ENCODE measurements at places on chromosomes 1 and 21.

DNA sequence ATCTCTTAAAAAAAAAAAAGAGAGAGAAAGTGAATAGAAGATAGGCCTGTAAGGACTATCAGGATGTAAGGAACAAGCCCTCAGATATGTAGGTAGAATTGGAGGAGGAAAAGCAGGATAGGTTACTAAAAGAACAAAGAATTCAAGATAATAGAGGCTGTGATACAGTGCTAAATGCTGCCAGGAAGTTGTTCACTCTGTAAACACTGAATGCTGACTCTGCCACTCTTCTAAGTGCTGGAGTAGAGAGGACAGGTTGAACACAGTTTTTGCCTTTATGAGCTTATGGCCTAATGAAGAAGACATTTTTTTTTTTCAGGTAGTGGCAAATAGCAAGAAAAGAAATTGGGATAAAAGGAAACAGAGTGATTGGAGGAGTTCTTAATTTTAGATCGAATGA is 90.6 kb upstream of the ZNF678 start:
- DNase-seq: no peak

DNA sequence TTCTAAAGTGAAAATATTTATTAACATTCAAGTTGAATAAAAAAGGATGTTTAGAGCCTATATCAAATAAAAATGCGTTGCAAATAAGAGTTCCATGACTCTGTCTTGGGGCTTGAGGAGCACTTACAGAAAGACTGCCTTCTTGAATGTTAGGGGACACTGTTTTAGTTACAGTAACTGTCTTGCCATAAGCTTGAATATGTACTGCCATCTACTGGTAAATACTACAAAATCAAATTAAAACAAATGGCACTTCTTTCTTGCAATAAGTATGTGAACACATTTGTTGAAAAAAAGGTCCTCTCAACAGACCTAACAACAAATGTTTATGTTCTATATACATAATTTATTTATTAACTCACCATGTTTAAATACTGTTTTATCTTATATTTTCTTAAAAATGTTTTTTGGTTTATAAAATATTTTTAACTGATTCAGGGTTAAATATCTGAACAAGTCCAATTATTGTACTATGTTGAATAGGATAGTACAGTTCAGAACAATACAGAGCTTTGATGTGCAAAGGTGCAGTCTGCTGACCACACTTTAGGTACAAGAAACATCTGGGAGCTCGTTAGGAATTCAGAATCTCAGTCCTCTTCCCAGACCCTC is 199.5 kb downstream of the LRRIQ3 start:
- DNase-seq: peak; percentile 3

DNA sequence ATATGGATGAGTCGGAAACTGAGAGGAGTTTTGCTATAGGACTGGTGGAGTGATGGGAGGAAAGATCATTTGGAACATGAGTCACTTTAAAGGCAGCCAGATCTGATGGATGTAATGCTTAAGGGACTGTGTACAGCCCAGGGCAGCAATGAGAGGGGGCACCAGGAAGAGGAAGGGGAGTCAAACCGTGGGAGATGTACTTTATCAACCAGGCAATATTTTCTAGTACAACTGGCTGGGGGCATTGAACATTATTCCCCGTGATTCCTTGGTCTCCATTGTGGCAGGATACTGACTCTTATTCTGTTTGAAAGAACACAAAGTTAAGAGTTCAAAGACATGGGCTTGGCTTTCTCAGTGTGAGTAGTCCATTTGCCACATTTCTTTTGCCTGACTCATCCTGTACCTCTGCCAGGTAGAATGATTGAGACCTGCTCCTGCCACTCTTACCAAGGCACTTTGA is 268.2 kb upstream of the NR5A2 start:
- DNase-seq: no peak

DNA sequence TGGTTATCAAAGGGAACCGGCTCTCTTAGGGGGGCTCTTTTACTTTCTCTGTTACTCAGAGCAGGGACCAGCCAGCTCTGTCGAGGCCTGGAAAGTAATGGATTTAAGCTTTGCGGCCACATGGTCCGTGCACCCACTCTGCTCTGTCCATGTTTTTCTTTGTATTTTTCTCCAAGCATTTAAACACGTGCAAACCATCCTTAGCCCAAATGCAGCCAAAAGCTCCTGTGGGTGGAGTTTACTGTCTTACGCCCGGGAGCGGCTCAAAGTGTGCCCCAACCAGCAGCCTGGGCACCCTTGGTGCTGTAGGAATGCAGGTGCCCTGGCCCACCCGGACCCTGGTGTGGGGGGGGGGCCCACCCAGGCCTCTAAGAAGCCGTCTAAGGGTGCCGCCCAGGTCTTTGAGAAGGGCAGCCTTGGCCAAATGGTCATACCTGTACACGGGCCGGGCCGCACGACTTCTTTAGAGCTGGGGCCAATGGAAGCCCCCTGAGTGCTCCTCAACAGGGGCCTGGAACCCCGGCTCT is 29.2 kb upstream of the POFUT2 start:
- DNase-seq: no peak

DNA sequence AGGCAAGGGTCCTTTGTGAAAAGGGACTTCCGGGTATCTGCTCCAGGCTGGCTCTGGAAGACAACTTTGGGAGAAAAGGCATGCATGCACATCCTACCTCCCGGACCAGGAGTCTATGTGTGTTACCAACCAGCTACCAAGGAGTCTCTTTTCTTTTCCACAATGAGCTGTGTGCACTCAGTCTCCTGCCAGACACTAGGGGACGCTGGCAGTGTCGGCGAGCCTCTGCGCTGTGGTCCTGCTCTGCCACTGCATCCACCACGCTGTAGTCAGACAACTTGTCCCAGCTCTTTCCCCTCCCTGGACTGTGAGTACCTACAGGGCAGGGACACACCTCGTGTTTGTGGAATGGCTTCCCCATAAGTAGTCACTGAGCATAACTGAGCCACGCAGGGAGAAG is 5.1 kb upstream of the SSR2 start:
- peak; percentile 78 for DNase-seq

DNA sequence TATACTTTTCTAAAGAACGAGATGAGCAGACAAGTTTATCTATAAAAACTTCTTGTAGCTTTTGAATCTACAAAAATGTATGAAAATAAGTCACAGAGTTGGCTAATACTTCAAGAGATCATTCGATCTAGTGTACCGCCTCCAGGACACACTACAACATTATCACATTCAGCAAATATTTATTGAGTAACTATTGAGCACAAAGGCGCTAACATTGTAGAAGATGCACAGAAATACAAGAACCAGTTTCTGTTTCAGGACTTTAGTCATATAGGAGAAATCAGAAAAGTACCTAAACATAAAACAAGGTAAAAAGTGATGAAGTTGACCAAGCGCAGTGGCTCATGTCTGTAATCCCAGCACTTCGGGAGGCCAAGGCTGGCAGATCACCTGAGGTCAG is 20.6 kb downstream of the WASF2 start:
- DNase-seq: no peak

- DNase-seq: no peak
Measured at GRCh38 chr1:28160782-28161266, 15.7 kb downstream of the PTAFR start.

DNA sequence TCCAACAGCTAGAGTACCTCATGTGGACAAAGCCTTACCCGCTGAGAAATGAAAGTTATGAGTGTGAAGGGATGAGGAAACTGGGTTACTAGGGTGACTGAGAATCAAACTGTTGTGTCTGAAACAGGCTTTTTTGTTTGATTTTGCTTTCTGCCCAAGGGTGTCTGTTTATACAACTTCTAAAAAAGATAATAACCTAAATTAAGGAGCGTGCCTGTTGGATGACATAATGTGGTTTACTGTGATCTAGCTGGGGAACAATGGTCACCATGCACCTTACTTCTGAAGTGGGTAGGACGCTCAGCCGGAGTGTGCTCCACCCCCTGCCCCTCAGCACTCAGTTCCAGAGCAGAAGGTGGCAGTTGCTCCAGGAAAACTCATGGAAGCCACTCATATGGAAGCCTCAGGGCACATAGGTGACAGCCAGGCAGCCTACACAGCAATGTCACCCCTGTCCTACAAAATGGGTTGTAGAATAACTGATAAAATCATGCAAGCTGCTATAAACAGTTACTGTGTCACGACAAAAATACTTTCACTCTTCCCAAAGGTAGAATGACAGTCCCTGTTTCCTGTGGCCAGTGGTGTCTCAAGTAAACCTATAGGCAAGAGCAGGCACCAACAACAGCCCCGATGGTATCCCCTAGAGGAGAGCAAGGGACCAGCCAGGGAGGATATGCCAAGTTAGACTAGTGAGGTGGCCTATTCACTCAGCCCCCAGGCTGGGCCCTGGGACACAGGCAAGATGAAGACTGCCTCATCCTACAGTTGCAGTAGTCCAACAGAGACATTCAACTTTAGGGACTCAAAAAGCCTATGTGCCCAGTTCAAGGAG is 29.3 kb downstream of the SIPA1L2 start:
- no peak for DNase-seq

GRCh38 chr1:153430561-153430960 is 14.2 kb downstream of the S100A7A start:
- no peak for DNase-seq

- peak; percentile 61 for DNase-seq
Measured at GRCh38 chr1:233394860-233395717, 67.6 kb downstream of the MAP3K21 start.

DNA sequence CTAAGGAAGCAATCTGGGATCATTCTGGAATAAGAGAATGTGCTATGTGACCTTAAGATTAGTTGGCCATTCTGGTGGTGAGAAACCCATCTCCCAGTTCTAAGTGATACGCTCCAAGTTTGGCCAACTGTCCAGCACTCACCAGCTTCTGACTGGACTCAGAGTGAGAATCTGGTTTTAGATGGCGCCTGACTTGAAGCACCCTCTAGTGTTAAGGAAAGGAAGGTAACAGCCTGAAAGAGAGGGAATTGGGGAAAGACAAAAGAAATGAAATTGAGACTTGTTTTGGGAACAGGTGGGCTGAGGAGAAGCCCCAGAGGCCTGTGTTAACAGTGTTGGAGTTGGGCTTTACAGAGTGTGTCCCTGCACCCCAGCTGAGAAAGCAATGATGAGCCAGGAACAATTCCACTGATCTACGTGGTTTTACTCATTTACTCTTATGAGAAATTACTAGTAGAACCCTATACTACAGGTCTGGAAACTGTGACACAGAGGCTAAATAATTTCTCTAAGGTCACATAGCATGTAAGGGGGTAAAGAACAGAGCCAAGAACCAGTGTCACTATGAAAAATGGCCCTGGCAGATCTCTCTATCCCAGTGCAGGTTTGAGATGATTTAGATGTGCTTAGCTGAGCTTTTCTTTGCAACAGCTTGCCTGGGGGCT is 9.3 kb upstream of the FCAMR start:
- DNase-seq: peak; percentile 16

DNA sequence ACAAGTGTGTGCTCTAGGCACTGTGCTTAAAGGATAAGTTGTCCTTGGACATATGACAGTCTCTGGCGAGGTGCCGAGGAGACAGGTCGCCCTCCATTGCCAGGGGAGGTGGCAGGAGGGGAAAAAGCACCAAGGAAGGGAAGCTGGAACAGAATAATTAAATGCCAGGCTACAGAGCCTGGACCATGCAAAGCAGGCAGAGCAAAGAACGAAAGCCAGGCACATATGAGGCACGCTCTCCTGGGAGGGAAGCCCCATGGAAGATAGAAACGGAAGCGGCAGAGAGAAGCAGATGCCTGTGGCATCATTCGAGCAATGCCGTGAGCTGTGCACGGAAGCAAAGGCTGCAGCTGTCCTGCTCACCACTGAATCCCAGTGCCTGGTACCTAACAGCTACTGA is 91.2 kb downstream of the JAK1 start:
- no peak for DNase-seq

DNA sequence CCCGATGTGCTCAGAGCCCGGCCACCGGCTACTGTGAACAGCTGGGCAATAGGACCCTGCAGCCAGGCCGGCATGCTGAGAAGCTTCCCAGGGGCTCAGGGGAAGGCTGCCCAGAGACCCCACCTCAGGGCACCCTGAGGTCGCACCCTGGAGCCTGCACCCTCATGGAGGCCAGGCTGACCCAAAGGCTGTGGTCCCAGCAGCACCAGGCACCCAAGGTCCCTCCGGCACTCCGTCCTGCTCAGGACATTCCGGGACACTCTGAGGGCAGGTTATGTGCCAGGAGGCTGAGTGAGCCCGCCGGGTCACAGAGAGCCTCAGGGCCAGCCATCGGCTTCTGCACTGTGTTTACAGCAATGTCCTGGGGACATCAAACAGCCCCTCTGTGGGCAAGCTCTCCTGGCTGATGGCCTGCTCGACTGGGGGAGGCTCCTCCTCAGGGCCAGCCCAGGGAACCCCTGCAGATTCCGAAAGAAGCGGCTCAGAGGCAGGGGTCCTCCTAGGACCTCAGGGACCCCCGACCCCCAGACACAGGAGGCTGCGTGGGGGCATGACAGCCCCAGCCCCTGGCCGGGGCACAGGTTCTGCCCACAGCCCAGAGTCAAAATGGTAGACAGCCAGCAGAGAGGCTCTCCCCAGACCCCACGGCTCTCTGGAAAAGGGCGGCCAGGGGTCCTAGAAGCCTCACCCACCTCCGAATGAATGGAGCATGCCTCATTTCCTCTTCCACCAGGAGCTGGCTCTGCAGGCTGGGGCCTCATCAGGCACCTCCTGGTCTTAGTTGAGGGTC is 8.2 kb downstream of the SLC19A1 start:
- DNase-seq: no peak

GRCh38 chr1:9758559-9759121 is 65.1 kb downstream of the CLSTN1 start:
- DNase-seq: no peak

GRCh38 chr1:94678202-94678848 is 136.8 kb upstream of the F3 start:
- no peak for DNase-seq

DNA sequence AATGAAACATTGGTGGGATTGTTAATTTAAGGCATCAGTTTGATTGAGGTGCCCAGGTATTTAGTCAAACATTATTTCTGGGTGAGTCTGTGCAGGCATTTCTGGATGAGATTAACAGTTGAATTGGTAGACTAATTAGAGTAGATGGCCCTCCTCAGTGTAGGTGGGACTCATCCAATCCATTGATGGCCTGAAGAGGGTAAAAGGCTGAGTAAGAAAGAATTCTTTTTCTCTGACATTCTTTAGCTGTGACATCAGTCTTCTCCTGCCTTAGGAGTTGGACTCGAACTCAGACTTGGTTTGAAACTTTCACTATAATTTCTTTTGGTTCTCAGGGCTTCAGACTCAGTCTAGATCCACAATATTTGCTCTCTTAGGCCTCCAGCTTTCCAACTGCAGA is 59.6 kb upstream of the ADAMTS5 start:
- no peak for DNase-seq

GRCh38 chr1:223179786-223180185 is 36.7 kb upstream of the TLR5 start:
- no peak for DNase-seq
